Fibroblast of the conjunctiva (primary cell): ENCODE measurements at places on chromosomes 2 and 18.

DNA sequence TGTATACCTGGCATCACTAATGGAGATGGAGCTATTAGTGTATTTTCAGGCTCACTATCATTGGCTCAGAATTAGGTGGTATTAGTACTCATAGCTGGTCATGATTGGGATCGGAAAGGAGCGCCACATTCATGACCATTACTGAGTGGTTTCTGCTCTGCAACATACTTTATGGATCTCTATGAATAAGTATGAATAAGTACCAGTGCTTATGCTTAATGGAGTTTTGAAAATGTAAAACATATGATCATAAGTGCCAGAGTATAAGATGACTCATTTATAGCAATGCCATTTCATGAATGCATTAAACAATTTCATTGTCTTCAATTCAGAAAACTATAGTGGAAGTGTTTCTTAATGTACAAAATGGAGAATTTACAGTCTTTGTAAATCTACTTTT is 156.7 kb downstream of the GALNT3 start:
- DNase-seq: no peak

- DNase-seq: peak; percentile 22
Observed at GRCh38 chr2:12774395-12774727, 57.6 kb downstream of the TRIB2 start.

GRCh38 chr2:54289917-54290316 is 33.9 kb upstream of the TSPYL6 start:
- no peak for DNase-seq

DNA sequence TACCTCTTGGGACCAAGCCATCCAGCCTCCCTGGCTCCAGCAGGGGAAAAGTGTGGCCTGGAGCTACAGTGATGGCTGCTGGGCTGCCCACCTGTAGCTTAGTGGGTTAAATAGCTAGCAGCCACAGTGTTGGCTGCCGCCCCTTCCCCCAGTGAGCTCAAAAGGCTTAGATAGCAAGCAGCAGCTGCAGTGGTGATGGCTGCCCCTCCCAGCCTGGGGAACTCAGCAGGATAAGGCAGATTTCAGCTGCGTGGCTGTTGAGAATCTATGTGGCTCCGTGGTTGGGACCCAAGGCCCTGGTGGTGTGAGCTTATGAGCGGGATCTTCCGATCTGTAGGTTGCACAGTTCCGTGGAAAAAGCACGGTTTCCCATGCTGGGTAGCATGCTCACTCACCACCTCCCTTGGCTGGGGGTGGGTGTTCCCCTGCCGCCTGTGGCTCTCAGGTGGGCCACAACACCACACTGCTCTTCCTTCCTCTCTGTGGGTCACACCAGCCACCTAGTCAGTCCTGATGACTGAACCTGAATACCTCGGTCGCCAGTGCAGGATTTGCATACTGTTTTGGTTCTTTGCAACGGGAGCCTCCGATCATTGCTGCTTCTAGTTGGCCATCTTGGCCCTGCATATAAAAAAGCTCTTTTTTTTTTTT is 946.5 kb upstream of the FAM98A start:
- DNase-seq: no peak
